ENCODE measurements at places on chromosomes 5 and 9. TPM values are rescaled to one million over a fixed set of nuclear protein-coding genes. Genes with fewer than 3 reads are reported as not detected.

GZMA gene
- total RNA-seq = not detected

HTR1A gene
- total RNA-seq = not detected

EDIL3 gene
- total RNA-seq = 9.2 TPM

GPX8 gene
- 84.7 TPM for total RNA-seq

FOXD4L4 gene
- total RNA-seq = 0.26 TPM

PCDHGA2 gene
- total RNA-seq = 4.5 TPM

DNM1 gene
- total RNA-seq = 30.4 TPM

IFNK gene
- total RNA-seq = not detected

RNF183 gene
- not detected for total RNA-seq

CD74 gene
- total RNA-seq = 3.9 TPM

ACTL7B gene
- not detected for total RNA-seq

CDKN2B-AS1 gene
- 7.6 TPM for total RNA-seq

OR1J2 gene
- total RNA-seq = 0.33 TPM

CCDC171 gene
- 4.6 TPM for total RNA-seq

ARHGEF28 gene
- total RNA-seq = 34.3 TPM

SPRY4 gene
- 4.5 TPM for total RNA-seq

AK1 gene
- total RNA-seq = 47.6 TPM

GRXCR2 gene
- not detected for total RNA-seq

FBLL1 gene
- total RNA-seq = 3.9 TPM

KCNV2 gene
- not detected for total RNA-seq

CARTPT gene
- not detected for total RNA-seq

CCNO gene
- not detected for total RNA-seq

IFNA13 gene
- not detected for total RNA-seq

TAF11L5 gene
- not detected for total RNA-seq

DAB2 gene
- total RNA-seq = 161 TPM

DAPK1 gene
- 18.5 TPM for total RNA-seq

DIAPH1 gene
- 17.2 TPM for total RNA-seq

EXD3 gene
- total RNA-seq = 13.0 TPM

FAM153A gene
- total RNA-seq = not detected

SLC2A8 gene
- 11.4 TPM for total RNA-seq

SPEF2 gene
- total RNA-seq = 6.9 TPM

PDE8B gene
- 0.26 TPM for total RNA-seq

SLIT3 gene
- 8.0 TPM for total RNA-seq

CAPSL gene
- 0.33 TPM for total RNA-seq

FST gene
- 759 TPM for total RNA-seq

DOCK8 gene
- under 0.01 TPM for total RNA-seq

CERCAM gene
- 64.2 TPM for total RNA-seq

SHOC1 gene
- under 0.01 TPM for total RNA-seq

CDH9 gene
- total RNA-seq = not detected

ARHGEF37 gene
- total RNA-seq = 5.3 TPM

NR5A1 gene
- not detected for total RNA-seq

OR1J1 gene
- total RNA-seq = not detected

PCDHGA9 gene
- total RNA-seq = 4.8 TPM

Data from fibroblast of lung (primary cell).